ENCODE measurements at places on chromosomes 5 and 9.

DNA sequence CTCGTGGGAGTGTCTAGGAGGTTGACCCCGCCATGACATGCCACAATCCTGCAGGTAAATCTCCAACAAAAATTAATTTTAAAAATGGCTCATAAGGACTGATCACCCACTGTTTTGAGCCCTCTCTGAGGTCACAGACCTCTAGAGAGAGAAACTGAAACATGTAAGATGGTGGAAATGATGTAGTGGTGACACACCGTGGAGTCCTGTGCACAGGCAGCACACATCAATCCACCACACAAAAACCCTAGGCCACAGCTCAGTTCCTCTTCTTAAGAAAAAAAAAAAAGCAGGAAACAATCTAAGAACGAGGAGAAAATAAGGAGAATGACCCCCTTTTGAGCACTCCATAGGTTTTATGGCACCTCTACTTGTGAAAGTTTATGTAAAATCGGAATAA, 93.8 kb upstream of the FAM120A start:
- DNase-seq: no peak

DNA sequence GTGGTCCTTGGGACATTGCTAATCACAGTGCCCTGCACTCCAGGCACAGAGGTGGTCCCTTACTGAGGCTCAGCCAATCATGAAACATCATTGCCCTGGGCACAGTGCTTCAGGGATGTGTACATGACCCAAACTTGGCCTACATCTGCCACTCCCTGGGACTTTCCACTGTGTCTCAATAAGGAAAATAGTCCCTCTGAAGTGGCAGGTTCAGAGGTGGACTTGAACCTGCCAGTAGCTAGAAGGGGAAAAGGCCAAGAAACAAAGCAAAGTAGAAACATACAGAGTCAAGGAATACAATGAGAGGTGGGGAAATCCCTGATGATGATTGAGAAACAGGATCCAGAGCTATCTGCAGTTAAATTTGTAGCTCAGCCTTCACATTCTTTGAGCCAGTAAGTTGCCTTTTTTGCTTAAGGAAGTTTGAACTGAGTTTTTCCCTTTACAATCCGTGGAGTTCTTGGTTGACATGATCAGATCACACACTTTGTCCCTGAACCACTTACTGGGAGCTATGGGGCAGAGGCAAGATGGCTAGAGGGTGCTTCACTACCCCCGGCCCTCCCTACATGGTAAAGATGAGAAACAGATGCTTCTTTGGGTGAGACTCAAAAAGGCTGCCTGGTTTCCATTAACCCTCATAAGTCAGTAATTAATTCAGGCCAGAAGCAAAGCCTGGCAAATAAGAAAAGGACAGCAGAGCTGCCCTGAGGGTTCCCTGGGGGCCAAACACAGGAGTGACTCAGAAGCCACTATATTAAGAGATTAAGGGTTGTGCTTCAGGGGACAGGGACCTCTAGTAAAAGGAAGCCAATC, 57.6 kb downstream of the SH3TC2 start:
- no peak for DNase-seq

DNA sequence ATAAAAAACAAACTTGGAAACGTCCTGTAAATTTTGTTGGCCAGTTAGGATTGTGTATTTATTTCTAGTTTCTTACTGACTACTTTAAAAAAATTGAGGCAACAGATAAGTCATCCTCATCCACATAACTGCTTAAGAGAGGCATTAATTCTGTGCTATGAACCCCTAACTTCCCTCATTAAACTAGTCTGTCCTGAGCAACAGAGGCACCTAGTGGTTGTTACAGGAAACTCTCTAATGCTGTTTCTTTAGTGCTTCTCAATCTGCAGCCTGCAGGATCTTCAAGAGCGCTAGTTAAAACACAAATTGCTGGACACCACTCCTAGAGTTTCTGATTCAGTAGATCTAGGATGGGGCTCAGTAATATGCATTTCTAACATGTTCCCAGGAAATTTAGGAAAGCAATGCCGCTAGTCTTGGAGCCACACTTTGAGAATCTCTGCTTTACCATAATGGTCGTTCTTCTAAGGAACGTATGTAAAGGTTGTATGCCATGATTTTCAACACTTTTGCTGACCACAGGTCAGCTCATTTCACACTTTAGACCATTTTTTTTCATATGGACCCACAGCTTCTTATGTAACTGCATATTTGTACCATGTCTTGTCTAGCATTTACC, 410.1 kb upstream of the SMARCA2 start:
- peak; percentile 16 for DNase-seq

- no peak for DNase-seq
Measured at GRCh38 chr9:133505901-133506652, 18.7 kb downstream of the MYMK start.

DNA sequence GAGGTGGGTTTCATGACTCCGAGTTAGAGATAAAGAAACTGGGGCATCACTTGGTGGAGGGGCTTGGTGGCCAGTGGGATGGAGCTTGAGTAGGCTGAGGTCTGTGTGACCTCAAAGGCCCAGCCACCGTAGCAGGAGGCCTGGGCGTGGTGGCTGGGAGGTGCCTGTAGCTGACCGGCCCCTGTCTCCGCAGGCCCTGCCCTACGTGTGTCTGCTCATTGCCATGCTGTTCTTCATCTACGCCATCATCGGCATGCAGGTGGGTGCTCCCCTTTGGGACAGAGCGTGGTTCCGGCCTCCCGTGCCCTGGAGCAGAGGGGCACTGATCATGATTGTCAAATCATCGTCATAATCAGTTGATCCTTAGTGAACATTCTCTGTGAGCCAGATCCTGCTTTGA, 196.2 kb downstream of the CACNA1B start:
- DNase-seq: no peak

DNA sequence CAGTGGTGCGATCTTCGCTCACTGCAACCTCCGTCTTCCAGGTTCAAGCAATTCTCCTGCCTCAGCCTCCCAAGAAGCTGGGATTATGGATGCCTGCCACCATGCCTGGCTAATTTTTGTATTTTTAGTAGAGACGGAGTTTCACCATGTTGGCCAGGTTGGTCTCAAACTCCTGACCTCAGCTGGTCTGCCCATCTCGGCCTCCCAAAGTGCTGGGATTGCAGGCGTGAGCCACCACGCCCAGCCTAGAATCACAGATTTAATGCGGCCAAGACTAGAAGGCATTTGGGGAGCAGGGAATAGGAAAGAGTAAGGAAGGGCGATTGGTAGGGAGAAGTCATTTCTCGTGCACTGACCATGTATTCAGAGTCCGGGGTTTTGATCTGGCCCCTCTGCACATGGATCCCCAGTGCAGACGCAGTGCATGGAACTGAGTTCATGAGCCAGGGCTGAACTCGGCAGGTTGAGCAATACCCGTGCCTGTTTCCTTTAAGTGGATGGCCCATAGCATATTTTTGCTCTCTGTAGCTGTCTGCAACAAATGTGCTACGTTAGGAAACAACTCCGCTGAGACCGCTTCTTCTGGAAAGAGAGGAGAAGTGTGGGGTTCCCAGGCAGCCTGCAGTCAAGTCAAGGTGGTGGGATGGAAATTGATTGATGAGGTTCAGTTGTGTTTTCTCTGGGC, 3.4 kb upstream of the HMCN2 start:
- DNase-seq: no peak

- DNase-seq: no peak
Measured at GRCh38 chr5:150412319-150413175, at the start of gene CD74. Gene CD74 (minus strand): TSS chr5:150412910. CDS start chr5:150412749, 161 bp downstream.

GRCh38 chr5:68770551-68770950, 323.3 kb upstream of the SLC30A5 start:
- DNase-seq: no peak

DNA sequence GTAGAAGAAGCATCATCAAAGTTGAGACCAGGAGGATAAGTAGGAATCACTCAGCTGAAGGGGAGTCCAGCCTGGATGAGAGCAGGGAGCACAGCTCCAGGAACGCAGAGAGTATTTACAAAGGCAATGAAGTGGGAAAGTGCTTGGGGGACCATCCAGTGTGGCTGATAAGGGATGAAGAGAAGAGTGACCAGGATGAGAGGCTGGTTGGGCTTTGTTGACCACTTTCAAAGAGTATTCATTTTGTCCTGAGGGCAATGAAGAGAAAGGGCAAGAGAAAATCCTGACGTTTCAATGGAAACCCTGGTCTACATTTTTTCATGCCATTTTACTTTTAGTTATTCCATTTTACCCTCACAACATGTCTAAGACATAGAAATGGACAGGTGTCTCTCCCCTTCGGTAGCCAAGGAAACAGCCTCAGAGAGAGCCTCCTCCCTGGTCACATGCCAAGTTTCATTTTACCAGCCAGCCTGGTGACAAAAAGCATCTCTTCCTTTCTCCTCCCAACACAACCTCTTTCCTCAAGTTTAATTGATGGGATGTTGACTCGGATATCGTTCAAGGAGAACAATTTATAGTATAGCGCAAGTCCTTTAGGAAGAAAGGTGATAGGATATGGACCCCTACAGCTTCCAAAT, 492.7 kb upstream of the CLINT1 start:
- no peak for DNase-seq

- no peak for DNase-seq
Measured at GRCh38 chr9:104961238-104961637, 33.3 kb upstream of the ABCA1 start.

DNA sequence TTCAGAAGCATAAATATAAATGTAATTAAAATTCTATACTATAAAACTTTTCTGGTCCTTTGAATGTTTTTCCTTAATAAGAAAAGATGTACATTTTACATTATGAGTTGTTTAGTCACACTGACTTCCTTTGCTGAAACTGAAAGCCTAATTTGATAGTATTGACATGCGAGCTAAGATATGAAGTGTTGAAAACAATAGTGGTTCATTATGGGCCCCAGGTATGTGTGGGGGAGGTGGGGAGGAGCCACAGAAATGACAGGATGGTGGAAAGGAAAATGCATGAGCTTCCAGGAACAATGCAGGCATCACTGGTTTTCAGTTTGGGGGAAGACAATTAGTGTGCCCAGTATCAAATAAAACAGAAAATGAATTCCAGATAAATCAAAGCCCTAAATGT, 35.4 kb upstream of the RLN1 start:
- no peak for DNase-seq

- DNase-seq: no peak
Measured at GRCh38 chr5:16871746-16872339, 64.2 kb downstream of the MYO10 start.

DNA sequence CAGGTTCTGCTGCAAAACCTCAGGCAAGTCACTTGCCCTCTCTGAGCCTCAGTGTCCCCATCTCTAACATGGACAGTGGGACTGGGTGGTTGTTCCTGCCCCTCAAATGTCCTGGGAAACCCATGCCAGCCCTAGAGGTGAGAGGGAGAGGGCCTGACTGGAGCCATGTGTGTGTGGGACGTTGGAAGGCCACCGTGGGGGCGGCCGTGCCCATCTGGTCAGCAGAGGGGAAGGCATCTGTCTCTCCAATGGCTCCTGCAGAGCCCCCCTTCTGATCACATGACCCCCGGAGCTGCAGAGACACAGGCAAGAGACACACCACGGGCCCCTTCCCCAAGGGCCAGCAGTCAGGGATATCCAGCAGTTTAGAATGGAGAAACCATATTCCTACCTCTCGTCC, 1.7 kb downstream of the DNM1 start:
- no peak for DNase-seq

DNA sequence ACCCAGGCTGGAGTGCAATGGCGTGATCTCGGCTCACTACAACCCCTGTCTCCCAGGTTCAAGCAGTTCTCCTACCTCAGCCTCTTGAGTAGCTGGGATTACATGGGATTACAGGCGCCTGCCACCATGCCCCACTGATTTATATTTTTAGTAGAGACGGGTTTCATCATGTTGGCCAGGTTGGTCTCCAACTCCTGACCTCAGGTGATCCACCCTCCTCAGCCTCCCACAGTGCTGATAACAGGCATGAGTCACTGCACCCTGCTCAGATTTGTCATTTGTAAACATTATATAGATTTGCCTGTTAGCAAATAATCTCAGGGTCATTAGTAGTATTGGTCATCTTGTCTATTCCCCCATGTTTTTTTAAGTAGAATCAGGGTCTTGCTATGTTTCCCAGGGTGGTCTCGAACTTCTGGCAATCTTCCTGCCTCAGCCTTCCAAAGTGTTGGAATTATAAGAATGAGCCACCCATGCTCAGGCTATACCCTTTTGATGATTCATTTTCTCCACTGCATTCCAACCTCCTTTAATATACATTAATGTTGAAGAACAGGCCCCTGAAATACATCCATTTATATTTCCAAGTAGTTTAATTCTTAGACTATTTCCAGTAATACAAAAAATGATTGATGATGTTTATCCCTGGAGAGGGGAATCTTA, 17.3 kb downstream of the CENPH start:
- no peak for DNase-seq

- no peak for DNase-seq
Measured at GRCh38 chr5:97764700-97765099, 581.7 kb upstream of the RIOK2 start.

- DNase-seq: no peak
Measured at GRCh38 chr5:72829707-72830106, 13.2 kb downstream of the TNPO1 start.

Measured in NCI-H774 (cell line).